ENCODE measurements at places on chromosomes 3 and 15.

- no peak for DNase-seq
Observed at GRCh38 chr3:166634091-166634746, 745.9 kb downstream of the ZBBX start.

- DNase-seq, result no peak
Observed at GRCh38 chr3:30418443-30418842, 188.0 kb upstream of the TGFBR2 start.

- DNase-seq, result no peak
Observed at GRCh38 chr3:112132975-112133448, at the start of gene GCSAM. Gene GCSAM (minus strand): TSS chr3:112133248. CDS start chr3:112133120, 128 bp downstream.

GRCh38 chr3:186413615-186414415 lies 51.8 kb upstream of the DGKG start:
- peak; percentile 43 for DNase-seq

GRCh38 chr3:105674437-105675065 lies 194.3 kb downstream of the CBLB start:
- no peak for DNase-seq
